ENCODE measurements at places on chromosomes 4 and X. TPM values are rescaled to one million over a fixed set of nuclear protein-coding genes. Genes with fewer than 3 reads are reported as not detected.

The CRMP1 gene
- total RNA-seq = 5.3 TPM

The TEX13D gene
- not detected for total RNA-seq

The PSAPL1 gene
- 0.38 TPM for total RNA-seq

The EOLA2 gene
- 50.2 TPM for total RNA-seq

The TRIM2 gene
- 0.54 TPM for total RNA-seq

The DAPP1 gene
- total RNA-seq = not detected

The CT45A10 gene
- 0.51 TPM for total RNA-seq

The PLXNA3 gene
- total RNA-seq = 25.1 TPM

The UGT2B15 gene
- total RNA-seq = 0.14 TPM

The AMOT gene
- total RNA-seq = 0.02 TPM

The MND1 gene
- 18.7 TPM for total RNA-seq

The CCSER1 gene
- total RNA-seq = not detected

The HTR2C gene
- not detected for total RNA-seq
